NCI-H1092 treated with DMSO at 0.1 percent for 48 hours (cell line): ENCODE measurements at places on chromosomes 7 and 10.

- no peak for DNase-seq
Measured at GRCh38 chr7:142185801-142186200, 72.1 kb downstream of the PRSS58 start.

DNA sequence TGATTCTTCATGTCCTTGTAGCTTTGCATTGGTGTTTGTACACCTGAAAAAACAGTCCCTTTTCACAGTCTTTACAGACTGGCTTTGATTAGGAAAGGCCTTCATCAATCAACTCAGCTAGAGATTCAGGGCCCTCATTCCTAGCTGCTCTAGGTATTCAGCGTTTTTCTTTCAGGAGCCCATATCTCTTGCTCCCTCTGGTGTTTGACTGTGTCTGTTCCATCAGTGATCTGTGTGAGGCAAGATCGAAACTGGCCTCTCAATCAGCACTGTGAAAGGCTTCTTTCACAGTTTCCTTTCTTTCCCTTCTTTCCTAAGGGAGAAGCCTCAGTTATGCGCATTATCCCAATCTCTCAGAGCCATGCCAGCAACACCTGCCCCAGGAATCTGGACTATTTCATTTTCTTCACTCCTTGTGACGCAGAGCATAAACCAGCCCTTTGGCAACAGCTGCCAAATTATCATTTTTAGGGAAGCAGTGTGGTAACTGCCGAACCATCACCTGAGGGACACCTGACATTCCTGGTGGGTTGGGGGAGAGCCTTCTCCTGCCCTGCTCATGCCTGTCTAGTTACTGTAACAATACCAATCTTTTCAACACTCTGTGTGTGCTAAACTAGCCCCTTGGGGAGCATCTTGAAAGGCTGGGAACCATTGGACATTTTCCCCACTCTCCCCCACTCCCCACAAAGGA is 75.7 kb upstream of the CCDC71L start:
- peak; percentile 28 for DNase-seq

- DNase-seq: peak; percentile 48
Measured at GRCh38 chr7:29146888-29147609, 712 bp upstream of the CPVL start.

- DNase-seq: no peak
Measured at GRCh38 chr10:131274133-131274880, 37.2 kb downstream of the TCERG1L start.

DNA sequence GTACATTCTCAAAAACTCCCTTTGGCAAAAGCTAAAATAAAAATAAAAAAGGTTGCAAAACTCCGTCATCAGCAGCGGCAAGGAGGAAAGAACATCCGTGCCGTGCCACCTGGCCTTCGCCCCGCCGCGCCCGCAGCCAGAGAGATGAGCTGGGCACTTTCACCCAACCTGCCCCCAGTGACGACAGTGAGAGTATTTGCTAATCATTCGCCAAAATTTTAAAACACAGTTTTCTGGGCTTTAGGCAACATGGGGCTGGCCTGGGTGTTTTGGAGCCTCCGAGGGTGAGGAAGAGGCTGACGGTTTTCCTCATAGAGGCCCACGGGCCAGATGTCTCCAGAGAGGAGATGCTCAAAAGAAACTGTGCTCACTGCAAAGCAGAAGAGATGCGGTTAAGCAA is 128.2 kb downstream of the PRKAG2 start:
- DNase-seq: no peak

DNA sequence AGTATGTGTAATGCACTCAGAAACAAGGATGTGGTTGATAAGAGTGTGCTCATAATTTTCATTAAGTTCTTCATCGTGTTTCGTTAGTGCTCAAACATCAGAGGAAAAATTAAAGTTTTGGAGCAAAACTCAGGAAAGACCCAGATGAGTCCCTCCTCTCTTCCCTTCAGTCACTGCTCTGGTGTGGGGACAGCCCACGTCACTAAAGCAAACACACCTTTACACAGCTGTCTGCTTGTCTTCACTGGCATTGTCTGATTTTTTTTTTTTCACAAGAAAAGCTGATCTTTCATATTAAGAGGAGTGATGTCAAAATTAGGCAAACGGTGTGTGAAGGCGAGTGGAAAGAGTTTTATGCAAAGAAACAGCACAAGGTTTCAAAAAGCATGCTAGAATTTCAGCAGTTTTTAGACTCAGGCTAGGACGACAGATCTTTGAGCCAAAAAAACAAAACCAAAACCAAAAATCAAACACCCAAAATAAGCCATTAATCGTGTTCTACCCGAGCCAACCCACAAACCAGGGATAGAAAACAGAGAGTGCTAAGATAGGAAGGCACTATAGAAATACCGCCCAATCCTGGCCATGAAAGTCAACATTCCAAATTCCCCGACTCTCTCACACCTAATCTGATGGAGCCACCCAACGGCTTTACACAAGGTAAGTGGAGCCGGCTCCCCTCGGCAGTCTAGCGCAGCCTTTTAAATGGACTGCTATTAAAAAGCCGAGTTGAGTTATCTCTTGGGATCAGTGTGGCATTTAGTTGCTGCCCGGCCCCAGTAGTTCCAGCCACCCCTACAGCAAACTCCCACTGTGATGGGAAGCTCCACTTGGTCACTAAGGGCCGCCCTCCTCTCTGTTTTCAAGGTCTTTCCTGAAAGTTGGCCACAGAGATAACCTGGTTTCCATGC is 27.9 kb upstream of the GATA3 start:
- DNase-seq: no peak

- no peak for DNase-seq
Measured at GRCh38 chr10:58158806-58159205, 108.9 kb downstream of the IPMK start.

DNA sequence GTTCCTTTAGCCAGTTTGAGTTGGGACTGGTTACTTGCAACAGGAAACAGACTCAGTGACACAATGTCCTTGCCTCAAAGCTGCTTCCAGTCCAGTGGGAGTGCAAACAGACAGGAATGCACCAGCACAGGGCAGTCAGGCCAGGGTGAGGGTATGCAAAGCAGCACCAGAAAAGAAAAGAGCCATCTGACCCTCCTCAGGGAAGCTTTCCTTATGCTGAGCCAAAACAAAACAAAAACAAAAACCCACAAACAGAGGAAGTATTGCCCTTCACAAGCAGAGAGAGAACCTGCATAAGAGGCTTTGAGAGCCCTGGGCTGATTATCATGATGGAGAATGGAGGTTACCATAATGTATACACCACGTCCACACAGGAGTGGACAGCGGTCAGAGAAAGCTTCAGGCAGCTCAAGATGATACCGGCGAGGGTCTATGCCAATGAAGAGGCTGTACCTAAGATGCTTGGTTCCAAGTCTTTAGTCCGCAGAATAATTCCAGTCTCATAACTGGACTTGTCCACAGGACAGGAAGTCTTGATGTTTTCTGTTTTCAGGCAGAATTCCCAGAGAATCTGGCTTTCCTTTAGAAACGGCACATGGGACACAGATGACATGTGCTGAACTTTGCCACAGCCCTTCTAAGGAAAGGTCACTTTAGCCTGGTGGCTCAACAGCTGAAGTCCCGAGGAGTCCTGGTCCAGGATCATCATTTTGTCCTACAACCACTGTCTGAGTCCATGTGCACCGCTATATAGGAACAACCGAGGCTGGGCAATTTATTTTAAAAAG is 263.3 kb downstream of the TNS3 start:
- DNase-seq: no peak

- no peak for DNase-seq
Measured at GRCh38 chr7:17105701-17106100, 192.8 kb upstream of the AHR start.

DNA sequence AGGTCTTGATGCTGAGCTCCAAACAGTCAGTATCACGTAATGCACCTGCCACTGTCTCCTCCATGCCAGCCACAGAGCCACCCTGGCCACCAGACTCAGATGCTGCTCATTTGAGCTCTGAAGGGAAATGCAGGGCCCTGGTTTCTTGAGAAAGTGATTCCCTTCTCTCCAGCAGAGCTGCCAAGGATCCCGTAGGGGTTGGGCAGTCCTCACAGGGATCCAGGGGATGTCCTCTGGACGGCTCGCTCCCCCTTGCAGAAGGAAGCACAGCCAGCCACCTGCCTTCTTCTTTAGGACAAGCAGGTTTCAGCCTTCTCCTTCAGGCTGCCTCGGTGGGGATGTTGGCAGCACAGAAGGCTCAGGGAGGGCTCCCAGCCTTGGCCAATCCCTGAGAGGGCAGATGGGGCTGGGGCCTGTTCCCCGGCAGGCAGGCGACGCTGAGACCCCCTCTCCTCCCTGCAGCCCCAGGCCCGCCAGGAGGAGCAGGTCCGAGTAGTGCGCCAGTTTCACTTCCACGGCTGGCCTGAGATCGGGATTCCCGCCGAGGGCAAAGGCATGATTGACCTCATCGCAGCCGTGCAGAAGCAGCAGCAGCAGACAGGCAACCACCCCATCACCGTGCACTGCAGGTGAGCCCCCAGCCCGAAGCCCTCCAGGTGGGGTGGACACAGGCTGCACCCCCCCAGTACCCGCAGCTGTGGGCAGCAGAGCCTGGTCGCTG is 48.9 kb downstream of the MKI67 start:
- DNase-seq: no peak

DNA sequence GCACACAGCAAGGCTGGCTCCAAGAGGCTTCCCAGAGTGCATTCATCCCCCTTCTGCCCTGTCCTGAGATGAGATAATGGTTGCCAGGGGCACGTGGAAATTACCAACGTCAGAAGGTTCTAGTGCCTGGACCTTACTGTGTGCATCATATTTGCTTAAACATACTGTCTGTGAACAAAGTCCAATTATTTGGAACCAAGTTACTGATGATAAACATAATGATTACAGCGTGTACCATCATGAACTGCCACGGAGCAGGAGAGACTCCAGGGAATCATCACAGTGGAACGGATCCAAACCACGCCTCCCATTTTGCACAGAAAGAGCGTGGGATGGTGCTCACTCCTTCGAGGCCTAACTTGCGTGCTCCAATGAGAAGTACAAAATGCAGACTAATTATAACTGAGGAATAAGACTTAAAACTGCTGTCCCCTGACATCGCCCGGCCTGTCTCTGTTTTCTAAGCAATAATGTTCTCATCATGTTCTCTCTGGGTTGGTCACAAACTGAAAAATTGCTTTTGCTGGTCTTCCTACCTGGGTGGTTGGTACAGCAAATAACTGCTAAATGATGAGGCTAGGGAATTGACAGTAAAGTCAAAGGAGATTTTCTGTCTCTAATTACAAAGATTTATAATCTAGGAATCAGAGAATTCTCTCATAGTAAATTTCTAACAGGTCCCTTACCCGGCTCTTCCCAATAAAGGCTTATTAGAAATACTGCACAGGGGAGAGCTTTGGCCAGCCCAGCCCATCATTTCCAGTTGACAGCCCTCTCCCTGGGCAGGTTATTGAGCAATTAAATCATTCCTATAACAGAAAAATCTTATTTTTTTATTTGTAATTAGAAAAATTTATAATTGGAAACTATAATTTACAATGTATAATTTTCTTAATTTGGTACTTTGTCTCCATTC is 182.2 kb downstream of the CAMK1D start:
- no peak for DNase-seq

GRCh38 chr7:15498465-15498864 is 63.4 kb downstream of the AGMO start:
- no peak for DNase-seq

GRCh38 chr7:75995052-75995471 is 667 bp upstream of the TMEM120A start:
- DNase-seq: no peak

DNA sequence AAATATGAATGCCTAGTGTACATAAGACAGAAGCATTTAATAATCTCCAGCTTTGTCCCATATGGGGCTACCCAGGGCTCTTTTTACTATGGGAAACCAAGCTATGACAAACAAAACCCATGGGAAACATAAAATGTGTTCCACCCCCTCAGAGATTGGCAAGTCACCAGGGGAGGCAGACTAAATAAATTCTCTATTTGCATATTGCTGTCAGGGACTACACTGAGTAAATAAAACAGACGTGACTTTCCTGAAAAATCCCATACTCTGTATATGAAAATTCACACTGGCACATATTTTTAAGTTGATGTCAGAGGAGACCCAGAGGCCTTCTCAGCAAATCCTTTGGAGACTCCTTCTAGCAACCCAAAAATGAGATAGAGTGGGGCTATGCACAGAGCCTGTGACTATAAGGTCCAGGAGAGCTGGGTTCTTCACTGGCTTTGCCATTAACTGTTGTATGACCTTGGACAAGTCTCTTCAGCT is 44.0 kb upstream of the HPSE2 start:
- DNase-seq: no peak

DNA sequence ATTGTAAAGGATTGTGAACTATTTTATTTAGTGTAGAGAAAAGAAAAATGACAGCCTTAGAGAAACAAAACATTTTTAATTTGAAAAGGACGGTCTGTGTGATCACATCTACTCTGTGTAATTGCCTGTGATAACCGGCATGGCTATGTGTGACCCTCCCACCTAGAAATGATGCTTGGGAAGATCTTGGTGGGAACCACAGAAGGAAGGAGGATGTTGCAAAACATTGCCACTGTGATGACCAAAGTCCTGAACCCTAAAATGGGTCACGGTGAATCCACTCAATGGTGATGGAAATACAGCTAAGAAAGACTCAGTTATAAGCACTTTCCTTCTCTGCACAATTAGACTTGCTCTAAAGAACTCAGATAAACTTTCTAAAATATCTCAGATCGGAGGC is 221.3 kb upstream of the FRMD4A start:
- DNase-seq: no peak

- no peak for DNase-seq
Measured at GRCh38 chr7:138712652-138713051, 11.5 kb upstream of the SVOPL start.

DNA sequence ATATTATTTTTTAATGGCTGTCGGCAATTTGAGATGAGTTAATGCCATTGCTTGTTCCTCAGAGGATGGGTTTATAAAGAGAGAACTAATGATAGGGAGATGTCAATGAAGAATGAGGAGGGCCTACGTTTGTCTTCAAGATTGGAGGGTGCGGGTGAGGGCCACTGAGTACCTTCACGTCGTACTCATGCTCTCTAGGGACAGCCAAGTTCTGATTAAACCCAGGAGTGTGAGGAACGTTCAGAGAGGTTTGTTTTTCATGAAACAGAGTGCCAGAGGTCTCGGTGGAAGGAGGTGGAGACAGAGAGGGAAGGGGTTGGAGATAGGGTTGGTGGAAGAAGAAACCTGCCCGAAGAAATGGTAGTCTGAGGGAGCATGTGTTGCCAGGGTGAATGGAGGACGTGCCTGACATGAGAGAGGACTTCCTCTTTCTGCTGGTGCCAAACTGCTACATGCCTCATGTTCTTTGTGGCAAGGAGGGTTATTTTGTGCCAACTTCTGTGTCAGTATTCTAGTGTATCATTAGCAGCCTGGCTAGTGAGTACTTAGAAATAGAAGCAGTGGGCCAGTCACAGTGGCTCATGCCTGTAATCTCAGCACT is 8.9 kb downstream of the DHTKD1 start:
- no peak for DNase-seq

DNA sequence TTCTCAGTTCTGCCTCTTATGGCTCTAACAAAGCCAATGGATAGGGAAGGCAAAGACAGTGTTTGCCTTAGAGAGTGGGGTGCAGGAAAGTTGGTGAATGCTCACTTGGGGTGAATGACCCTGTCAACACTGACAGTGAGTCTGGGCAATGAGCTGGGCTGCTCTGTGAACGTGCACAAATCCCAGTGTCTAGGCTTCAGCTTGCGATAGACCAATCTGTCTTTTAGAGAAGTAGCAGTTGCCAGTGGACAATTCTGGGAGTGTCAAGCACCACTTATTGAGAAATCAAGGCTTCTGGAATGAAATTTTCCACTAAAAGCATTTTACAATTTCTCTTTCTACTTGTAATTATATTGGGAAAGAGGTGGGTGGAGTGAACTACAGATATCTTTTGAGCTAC is 141.4 kb downstream of the HERPUD2 start:
- no peak for DNase-seq
